ENCODE measurements at places on chromosomes 7 and 10. TPM values are rescaled to one million over a fixed set of nuclear protein-coding genes. Genes with fewer than 3 reads are reported as not detected.

- no peak for DNase-seq
Observed at GRCh38 chr7:142671506-142671905, 77.8 kb upstream of the PRSS1 start.

DNA sequence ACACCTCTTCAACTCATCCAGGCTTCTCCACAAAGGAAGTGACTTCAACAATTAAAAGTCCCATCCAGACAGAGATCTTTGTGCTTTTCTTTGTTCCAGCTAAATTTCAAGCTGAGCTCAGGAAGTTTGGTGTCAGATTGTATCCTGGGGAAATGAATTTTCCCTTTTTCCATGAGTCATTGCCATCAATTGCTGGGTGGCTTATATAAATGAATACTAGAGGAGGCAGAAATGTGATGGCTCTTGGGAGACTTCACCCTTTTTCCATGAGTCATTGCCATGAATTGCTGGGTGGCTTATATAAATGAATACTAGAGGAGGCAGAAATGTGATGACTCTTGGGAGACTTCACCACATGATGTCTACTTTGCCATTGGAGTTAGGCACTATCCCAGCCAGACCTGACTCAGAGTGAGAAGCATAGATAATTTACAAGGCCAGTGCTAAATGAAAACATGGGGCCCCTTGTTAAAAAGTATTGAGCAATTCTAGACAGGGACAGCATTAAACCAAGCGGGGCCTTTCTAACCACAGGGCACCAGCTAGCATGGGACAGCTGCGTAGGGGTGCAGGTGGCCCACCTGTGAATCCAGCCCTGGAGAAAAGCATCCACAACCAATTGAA is 339.2 kb upstream of the PODXL start:
- DNase-seq = no peak

- no peak for DNase-seq
Observed at GRCh38 chr10:116952729-116953128, 52.3 kb downstream of the SHTN1 start.

- DNase-seq = no peak
Observed at GRCh38 chr10:86180861-86181260, 185.7 kb downstream of the GRID1 start.

GRCh38 chr10:78155722-78156121 is 122.1 kb downstream of the RPS24 start:
- no peak for DNase-seq

GRM3 gene
- 0.14 TPM for polyA plus RNA-seq

GRCh38 chr7:117323851-117324711 is 1.2 kb upstream of the WNT2 start:
- DNase-seq = peak; percentile 64

UCN3 gene
- not detected for polyA plus RNA-seq

HTR5A gene
- polyA plus RNA-seq = not detected

DNA sequence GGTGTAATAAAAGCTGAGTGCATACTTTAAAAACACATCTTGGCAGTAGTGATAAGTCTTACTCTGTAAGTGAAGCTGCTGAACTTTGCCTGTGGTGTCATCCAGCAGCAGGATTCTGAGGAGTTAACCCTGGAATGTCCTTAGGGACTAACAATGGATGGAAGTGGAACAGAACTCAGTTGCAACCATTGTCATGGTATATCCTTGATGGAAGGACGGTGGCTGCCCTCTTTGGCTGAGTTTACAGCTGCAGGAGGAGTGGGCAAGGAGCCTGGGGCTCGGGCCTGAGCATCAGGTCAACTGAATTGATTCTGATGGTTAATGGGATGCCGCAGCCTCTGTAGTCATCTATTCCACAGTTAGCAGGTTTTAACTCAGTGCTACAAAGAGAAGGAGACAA is 56.2 kb downstream of the MRC1 start:
- no peak for DNase-seq

DNA sequence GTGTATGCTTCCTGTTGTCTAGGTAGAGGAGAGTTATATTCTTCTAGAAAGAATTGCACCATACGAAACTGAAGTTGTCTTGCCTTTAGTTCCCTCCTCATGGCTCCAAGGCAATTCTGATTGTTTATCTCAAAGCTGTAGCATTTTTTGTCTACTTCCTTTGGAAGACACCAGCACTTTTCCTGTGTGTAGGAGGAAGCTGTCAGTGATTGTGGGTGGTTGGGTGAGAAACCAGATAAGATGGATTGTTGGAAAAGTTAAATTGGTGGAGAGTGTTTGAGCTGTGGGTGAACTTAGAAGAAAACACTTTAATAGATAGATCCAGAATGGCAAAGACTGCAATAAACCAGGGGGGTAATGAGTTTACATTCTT is 12.1 kb upstream of the CSTF2T start:
- DNase-seq = no peak

DNA sequence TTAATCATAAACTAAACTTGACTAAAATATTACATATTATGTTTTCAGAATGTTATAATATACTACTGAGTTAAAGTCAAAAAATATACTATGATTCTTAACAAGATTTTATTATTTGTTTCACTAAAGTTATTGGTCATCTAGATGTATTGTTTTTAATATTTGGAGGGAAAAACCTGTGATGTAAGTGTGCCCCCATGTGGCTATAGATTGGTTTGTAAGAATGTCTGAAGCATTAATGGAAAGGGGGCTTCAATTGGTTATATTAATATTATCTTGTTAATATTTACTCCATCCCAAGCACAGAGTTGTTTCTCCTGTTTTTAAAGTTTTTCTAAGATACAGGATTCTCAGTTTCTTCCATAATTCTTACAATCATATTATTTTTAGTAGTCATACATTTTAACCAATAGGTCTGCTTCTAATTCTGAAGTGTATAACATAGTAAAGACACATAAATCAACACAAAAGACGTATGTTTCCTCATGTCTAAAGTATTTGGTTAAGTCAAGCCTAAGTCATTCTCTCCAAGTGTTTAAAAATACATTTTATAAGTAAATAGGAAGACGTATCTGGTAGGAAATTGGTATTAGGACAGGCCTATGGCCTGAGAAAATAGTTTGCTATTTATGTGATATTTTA is 58.0 kb downstream of the GNAT3 start:
- peak; percentile 47 for DNase-seq

- DNase-seq = peak; percentile 88
Observed at GRCh38 chr7:13981070-13981469, 8.4 kb downstream of the ETV1 start.

GRCh38 chr7:88638583-88638982 is 120.9 kb upstream of the ZNF804B start:
- DNase-seq = no peak

DNA sequence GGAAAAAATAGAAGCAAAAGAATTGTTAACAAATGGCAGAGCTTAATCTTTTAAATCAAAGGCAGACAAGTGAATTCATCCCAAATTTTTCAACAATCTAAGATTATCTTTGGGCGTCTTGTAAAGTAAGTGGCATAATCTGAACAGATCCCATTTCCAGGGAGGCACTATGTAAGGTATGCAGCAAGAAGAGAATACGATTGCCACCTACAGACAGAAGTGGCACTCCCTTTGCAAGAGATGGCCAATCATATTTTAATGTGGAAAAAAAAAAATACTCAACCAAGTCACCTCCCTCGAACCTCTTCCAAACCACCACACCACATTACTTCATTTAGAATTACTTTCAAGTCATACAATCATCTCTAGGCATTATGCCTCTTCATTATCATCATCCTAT is 4.0 kb downstream of the GFRA1 start:
- no peak for DNase-seq

DNA sequence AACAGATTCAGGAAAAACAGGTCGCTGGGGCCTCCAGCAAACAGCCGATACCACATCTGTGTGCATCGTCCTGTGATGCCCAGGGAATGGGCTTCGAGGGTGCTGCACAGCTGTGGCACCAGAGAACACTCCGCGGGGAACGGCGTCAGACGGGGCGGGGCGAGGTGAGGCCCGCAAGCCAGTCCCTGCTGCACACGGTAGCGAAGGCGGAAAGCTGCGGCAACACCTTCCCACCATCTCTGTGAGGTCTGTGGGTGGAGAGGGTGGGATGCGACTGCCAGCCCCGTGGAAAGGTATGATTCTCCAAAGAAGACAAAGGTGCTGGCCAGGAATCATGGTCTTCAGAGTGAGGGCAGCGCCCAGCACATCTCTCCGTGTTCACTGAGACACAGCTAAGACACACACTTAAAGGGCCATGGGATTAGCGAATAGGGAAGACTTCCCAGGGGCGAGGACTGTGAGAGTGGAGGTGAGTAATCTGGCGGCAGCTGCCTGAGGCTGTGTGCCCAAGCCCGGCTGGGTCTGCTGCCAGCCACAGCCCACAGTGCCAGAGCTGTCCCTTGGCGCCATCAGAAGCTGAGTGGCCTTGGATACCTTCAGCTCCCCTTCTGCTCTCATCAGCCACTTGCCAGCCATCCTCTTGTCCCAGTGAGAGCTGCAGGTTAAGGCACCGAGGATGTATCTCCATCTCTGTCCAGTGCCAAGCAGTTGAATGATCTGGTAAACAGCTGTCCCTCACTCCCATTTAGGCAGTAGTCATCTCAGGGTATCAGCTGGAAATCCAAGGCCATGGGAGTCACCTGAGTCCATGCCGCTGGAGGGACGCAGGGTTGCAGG is 17.6 kb downstream of the PRKAG2 start:
- no peak for DNase-seq

DNA sequence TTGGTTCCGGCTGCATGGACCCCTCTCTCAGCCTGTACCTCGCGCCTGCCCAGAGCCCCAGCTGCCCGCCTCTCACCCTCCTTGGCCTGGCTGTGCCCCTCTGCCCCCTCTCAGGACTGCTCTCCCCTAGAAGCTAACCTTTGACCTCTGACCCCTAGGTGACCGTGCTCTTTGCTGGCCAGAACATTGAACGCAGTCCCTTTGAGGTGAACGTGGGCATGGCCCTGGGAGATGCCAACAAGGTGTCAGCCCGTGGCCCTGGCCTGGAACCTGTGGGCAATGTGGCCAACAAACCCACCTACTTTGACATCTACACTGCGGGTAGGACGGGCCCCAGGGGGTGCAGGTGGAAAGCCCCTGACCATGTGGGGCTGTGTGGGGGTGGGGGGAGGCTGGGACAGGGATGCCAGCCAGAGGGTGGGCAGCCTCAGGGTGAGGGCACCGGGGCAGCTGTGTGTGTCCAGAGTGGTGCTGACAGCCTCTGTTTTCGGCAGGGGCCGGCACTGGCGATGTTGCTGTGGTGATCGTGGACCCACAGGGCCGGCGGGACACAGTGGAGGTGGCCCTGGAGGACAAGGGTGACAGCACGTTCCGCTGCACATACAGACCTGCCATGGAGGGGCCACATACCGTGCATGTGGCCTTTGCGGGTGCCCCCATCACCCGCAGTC is 8.0 kb downstream of the FLNC start:
- no peak for DNase-seq

GRCh38 chr10:79399223-79399831 is 46.1 kb downstream of the ZCCHC24 start:
- peak; percentile 86 for DNase-seq

LRRD1 gene
- polyA plus RNA-seq = 0.75 TPM

Data from hindlimb muscle (tissue), 1 donor.